Stimulated activated CD4-positive, alpha-beta T cell treated with anti-CD3 and anti-CD28 coated beads, Interleukin-15, amount 100 ng/mL, for 1 hour (primary cell): ENCODE measurements at places on chromosomes 6 and 20.

DNA sequence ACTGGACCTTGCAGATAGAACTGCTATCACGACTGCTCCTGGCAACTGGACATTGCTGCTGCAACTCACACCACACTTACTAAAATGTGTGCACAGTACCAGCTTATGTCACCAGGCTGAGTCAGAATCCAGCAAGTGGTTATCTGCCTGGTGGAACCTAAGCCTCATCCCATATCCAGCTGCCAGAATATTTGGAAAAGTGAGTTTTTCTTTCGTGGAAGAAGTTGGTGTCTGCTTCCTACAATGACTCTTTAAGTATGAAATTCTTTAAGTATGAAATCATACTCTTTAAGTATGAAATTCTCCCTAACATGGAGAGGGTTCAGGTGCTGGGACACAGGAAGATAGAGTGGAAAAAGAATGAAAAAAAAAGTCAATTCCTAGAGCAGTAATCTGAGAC is 16.4 kb upstream of the POLR1H start:
- DNase-seq, result no peak

DNA sequence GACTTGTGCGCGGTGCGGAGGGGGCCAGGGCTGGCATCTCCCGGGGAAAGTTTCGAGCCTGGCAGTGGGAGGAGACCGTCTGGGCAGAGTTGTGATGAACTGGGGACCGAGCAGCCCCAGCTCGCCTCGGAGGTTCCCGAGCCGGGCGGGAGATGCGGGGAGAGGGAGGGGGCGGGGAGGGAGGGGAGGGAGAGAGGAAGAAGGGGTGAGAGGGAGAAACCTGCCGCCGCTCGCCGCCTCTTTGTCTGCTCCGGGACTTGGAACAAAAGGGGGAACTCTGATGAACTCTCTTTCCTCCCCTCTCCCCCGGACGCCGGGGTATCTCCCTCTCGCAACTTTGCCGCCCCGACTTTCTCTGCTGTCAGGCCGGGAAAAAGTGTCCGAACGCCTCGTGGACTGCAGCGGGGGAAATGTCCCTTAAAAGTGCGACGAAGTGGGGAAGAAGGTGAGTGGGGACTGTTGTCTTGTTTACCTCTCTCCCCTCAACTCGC is 72.7 kb downstream of the SOX4 start:
- no peak for DNase-seq

DNA sequence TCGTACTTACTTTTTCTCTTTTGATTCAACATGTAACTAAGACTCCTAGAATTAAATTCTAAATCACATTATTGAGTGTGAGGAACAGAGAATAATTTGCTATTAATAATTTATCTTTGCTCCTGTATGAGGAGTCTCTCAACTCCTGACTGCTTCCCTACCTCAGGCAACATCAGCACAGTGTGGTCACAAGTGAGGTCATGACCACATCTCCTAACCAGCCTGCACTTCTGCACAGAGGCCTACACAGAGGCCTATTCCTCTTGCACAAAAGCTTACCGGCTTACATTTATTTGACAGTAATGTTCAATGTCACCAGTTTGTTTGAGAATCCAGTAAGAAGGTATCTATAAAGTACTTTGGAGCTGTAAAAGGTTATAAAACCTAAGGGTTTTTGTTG is 637.4 kb upstream of the MARCKS start:
- no peak for DNase-seq

- no peak for DNase-seq
Observed at GRCh38 chr6:75166773-75167172, 39.1 kb downstream of the COL12A1 start.

GRCh38 chr6:42402184-42402583 is 49.5 kb downstream of the TRERF1 start:
- no peak for DNase-seq

DNA sequence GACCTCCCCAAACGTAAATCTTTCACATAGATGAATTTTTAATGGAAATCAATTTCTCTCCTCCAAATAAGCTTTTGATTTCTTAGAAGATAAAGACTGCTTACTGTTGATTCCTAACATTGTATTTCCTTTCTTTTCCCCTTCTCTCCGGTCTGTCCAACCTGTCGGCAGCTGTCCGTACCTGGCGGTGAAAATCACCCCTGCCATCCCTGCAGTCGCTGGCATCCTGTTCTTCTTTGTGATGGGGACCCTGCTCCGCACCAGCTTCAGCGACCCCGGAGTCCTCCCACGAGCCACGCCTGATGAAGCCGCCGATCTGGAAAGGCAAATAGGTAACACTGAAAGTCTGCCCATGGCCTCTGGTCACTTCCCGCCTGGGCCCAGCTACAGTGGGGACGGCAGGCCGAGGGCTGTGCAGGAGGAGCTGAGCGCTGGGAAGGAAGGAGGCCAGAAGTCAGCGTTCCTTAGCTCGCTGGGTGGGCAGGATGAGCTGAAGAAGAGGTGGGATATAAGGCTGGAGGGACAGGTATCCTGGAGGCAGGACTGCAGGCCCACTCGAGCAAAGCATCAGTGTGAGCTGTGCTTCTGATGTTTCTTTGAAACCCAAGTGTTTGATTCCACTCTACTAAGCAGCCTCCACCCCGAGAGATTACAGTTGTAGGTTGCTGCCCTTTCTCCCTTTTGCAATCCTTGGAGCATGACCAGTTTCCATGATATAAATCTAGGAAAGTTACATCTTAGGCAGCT is 161.6 kb downstream of the ZDHHC14 start:
- no peak for DNase-seq

DNA sequence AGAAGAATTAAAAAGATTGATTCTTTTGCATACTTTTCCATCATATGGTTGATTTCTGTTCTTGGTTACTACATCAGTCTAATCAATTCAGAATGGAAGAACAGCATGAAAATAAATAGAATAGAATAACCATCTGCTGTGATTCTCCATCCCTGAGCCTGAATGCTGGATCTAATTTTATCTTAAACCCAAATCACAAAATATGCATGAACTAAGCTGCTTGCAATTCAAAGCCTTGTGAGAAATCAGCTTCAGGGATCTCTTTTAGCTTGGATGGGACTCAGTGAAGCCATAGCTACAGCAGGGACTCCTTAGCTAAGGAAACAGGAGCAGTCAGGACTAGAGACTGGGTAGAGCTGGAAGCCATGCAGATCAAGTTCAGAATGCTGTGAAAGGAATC is 74.1 kb downstream of the TPBG start:
- no peak for DNase-seq

GRCh38 chr6:154861825-154862224 is 128.6 kb downstream of the SCAF8 start:
- no peak for DNase-seq

- no peak for DNase-seq
Observed at GRCh38 chr6:82196161-82196560, 51.4 kb downstream of the IBTK start.

DNA sequence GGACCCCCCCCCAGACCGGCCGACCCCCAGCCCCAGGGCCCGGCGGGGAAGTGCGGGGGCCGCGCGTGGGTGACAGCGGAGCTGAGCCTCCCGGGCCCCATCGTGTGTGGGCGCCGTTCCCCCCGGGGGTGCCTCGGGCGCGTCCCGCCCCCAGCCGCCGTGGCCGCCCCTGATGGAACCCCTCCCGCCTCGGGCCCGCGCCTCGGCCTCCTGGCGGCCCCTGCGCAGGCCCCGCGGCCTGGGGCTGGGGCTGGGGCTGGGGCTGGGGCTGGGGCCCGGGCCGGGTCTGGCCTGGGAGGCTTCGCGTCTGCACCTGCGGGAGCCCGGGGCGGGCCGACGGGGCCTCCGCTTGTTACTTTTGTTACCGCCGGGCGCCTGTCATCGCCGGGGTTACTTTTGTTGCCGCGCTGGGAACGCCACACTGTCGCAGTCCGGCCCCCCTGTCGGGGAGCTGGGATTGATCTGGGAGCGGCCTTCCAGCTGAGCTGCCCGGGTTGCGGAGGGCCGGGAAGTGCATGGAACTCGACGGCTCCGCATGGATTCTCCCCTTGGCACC is 598 bp downstream of the OGFR start:
- no peak for DNase-seq

- no peak for DNase-seq
Observed at GRCh38 chr20:48846516-48847492, 19.0 kb upstream of the PREX1 start.

DNA sequence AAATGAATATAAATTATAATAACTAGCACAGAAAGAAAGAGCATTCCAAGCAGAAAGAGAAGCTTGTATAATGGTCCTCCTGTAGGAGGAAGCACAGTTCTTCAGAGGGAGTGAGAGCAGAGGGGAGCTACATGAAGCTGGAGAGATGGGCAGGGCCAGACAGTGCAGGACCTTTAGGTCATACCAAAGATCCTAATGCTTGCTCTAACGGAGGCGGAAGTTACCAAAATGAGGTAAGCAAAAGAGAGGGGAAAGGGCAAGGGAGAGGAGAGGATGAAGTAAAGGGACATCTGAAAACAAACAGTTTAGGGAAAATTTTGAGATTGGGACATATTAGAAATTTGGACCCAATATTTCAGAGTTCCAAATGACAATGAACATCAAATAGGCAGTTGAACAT is 50.2 kb downstream of the HBS1L start:
- DNase-seq, result no peak

GRCh38 chr6:118319894-118320649 is 228.0 kb upstream of the PLN start:
- DNase-seq, result no peak

DNA sequence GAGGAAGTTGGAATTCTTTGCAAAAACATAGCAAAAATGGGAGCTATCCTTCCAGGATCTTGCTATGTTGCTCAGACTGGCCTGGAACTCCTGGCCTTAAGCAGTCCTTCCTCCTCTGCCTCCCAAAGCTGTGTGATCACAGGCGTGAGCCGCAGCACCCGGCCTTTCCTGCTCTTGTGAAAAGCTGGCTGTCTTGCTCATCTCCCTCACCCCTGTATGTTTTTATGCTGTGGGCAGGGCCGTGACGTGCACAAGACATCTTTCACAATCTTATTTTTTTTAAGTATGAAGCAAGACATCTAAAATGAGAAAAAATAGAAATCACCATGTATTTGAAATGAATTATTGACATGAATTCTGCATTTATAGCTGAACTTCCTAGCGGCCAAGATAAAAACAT is 110.4 kb downstream of the SAMD5 start:
- no peak for DNase-seq

DNA sequence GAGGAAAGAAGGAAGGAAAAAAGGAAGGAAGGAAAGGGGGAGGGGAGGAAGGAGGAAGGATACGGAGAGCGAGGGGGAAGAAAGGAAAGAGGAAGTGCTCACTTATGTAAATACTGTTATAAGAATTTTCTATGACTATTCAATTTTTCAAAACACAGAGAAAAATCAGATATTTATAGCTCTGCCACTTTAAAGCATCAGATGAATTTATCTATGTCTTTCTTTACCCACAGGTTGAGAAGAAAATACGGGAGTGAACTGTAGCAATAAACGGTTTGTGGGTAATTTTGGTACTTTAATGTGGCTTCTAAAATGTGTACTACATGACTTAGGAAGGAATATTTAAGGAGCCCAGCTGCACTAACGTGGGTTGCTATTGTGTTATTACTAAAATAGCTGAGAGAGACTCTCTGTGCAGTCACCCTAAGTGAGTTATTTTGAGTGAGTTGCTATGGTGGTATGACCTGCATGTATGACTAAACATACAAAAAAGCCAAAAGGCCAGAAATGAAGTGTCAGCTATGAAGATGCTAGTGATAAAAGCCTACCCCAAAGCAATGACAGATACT is 225.5 kb downstream of the SOD2 start:
- DNase-seq, result no peak

GRCh38 chr6:156102129-156102528 is 646.5 kb upstream of the NOX3 start:
- DNase-seq, result no peak

DNA sequence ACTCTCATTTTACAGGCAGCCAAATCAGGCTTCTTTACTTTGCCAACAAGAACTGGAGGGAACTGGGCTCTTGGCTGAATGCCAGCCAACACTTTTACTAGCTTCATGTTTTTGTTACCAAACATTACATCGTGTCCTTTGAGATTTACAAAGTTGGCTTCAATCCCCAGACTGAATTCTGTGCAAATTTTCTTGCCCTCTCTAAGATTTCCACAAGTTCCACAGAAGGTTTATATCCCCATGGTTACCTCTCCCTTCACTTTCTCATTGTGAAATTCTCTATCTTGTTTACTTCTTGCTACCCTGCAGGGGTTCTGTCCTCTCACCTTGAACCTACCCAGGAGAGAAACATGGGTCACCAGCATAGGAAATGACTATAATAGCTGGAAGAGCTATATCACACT is 37.6 kb upstream of the PLCB1 start:
- no peak for DNase-seq

GRCh38 chr6:80454661-80455365 is 348.3 kb downstream of the BCKDHB start:
- no peak for DNase-seq

GRCh38 chr6:150922137-150922536 is 56.6 kb downstream of the MTHFD1L start:
- no peak for DNase-seq

- DNase-seq, result no peak
Observed at GRCh38 chr6:47097092-47097945, 55.2 kb upstream of the ADGRF1 start.

GRCh38 chr6:110093981-110094380 is 85.5 kb downstream of the WASF1 start:
- no peak for DNase-seq

GRCh38 chr20:10004900-10005299 is 29.9 kb upstream of the ANKEF1 start:
- DNase-seq, result no peak

DNA sequence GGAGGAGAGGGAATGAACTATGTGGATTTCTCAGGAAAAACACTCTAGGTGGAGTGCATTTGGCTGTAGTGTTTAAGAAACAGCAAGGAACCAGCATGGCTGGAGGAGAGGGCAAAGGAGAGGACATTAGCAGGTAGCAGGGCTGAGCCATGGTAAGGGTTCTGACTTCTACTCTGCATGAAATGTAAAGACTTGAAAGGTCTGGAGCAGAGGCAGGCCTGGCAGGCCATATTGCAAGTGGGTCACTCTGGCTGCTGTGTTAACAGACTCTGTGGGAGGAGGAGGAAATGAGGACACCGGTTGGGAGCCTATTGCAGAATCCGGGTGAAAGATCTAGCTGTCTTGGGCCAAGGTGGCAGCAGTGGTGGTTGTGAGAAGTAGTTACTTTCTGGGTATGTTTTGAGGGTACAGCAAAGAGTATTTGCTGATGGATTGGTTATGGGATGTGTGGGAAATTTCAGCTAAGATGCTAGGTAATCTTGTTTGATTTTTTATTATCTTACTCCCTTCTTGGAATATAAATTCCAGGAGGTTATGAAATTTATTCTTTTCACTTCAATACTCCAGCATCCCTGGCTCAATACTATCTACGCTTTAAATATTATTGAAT is 115.9 kb upstream of the BCLAF1 start:
- DNase-seq, result no peak

- no peak for DNase-seq
Observed at GRCh38 chr6:113205553-113205952, 651.6 kb upstream of the MARCKS start.

DNA sequence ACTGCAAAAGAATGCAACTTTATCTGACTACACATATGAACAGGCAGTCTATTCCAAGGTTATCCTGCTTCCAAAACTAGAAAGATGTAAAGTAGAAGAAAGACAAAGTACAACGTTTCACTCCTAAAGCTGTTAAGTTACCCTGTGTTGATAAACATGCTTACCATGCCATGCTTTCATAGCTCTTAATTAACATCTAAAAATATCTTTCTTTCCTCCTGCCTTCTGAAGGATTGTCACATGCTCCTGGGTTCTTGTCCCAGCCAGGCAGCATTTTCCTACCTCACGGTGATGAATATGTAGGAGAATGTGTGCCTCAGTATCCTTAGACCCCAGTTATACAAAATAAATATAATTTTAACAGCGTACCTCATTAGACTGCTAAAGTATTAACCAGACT is 344.6 kb downstream of the SYNE1 start:
- DNase-seq, result no peak
